GM12864 (cell line): ENCODE measurements at places on chromosomes 5 and 9.

DNA sequence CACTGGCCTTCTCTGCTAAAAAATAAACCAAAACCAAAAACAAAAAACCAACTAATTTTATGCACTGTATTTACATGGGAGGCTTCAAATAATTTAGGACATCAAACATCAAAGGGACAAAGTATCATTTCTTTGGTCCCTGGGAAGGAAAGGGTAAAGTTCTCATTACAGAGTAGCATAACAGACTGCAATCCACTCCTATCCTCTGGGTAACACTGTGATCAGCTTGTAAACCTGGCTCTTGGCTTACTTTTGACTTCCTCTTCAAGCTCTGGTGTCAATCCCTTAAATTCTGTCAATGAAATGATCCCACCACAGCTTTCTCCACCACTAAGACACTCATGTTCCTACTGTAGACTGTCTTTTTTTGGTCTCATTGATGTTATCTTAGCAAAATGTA is 69.8 kb upstream of the VCAN start:
- DNase-seq = no peak

DNA sequence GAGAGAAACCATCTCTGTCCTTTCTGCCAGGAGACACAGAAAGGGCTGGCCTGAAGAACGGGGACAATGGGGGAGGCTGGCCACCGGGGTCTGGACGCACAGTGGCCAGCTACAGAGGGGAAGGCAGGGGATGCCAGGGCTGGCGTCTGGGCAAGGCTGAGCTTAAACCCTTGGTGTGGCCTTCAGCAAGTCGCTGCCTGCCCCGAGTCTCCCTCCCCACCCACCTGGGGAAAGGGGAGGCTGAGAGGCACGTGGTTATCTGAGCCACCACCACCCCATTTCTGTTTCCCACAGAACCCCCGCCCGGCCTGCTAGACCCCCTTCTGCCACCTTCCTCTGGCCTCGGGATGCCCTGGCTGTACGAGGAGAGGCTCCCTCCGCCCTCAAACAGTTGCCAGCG is 115.3 kb downstream of the VAV2 start:
- DNase-seq = no peak

- no peak for DNase-seq
These were observed 430.6 kb downstream of the PDE4D start for GRCh38 chr5:59462956-59463355.

DNA sequence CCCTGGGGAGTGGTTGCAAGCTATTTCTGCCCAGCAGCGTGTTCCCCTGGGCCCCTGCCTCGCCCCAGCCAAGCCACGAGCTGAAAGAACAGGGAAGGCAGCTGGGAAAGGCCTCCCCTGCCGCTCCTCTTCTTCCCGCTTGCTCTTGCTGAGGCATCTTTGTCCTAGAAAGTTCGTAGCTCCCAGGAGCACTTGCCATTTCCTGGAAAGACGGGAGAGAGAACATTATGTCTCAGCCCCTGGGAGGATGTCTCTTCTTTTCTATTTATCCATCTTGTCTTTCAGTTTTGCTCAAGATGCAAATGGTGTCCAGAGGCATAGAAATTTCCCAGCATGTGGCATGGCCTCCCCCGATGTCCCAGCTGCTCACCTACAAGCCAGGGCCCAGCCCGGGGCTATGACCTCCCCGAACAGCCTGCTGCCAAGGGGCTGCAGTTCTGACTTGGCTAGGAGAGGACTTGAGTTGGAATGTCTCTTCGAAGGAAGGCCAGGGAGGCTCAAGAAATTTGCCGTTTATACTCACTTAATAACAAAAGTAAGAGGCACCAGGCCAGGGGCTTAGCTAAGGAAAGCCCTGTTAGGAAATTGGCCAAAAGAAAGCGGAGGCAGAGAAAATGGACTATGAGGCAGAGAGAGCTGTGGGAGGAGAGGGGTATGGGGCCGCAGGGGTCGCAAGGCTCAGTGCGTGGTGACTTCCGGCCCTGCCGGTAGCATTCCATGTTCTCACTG is 87.3 kb downstream of the LIFR start:
- DNase-seq = no peak

DNA sequence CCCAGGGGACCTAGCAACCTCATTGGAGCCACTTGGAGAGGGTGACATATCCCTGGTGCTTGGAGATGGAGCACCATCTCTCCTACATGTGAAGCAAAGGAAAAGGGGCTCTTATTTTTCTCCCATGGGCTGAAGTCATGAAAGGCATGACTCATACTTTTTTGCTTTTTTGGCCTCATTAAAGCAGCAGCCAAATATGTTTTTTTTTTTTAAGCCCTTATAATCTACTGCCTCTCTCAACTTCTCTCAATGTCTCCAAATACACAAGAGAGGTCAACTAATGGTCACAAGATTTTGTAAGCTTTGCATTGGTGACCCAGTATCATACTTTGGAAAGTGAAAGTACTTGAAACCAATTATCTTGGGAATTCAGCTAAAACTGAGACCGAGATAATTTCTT is 1.6 kb upstream of the CFAP90 start:
- no peak for DNase-seq

- DNase-seq = no peak
These were observed 14.4 kb downstream of the PMPCA start for GRCh38 chr9:136424750-136425362.

DNA sequence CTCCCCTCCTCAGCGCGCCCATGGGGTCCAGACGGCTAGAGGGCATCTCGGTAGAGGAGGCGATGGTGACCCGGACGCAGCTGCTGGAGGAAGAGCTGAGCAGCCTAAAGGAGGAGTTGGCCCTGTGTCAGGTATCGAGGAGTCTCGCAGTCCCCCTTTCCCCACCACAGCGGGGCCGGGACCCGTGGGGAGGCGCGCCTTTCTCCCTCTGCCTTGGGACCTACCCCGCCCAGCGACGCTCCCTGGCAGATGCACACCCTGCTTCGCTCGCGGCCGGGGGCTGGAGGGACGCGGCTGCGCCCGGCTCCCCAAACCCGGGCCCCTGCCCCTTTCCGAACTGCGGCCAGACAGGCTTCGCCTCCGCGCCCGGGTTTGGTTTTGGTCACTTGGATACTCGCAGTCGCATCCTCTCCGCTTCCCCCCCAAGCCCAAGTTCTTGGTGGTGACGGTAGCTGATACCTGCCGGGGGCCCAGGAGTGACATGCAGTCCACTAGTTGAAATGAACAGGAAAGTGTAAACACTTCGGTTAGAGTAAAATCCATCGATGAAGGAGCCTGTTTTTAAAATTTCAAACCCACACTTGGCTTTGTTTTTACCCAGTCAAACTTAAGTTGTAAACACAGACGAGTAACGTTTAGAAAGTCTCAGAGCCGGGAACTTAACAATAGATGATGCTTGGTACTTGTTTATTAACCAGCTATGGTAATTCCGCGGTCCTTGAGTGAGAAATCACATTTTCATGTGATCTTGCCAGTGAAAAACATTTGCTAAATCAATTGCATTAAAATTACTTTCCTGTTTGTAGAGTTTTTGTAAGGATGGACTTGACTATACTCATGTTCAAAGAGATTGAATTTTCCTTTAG is 688 bp downstream of the CNTLN start:
- no peak for DNase-seq

GRCh38 chr9:12640016-12640587 is 53.1 kb upstream of the TYRP1 start:
- DNase-seq = peak; percentile 10

DNA sequence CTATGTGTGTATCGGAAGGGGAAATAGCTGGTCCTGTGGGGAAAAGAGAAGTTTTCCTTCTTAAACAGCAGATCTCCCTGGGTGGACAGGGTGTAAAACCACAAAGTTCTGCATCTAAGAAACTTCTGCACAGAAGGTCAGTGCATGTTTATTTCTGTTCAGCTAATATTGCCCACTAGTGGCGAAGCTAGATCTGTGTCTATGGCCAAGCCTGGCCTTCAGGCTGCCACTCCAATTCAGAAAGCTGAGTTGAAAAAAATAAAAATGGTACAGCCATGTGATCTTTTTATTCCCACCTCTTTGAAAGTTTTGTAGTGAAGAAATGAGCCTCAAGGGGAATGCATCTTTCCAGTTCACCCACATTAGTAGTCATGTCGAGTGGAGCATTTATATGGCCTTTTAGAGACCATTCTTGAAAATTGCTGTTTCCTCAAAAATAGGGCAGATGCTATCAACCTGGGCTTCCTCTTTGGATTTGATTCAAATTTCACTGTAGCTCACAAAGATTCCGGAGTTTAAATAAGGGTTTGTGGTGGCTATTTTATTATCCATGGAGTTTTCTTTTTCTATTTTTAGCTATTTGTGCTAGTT is 488.0 kb downstream of the PRELID2 start:
- no peak for DNase-seq

DNA sequence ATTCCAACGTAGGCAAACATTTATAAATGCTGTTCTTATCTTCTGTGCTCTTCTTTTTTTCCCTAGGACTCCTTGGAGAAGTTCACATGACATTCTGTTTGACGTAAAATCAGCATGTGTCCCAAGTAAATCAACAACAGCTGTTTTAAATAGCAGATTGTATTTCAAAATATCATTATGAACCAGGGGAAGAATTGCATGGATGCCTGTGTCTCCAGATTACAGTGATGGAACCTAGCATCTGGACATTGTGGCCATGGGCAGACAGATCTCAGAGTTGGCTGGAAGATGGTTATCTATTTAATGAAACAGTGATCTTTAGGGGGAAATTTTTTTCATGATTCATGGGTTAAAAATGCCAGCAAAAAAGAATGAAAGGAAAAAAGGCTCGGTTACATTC is 222.0 kb downstream of the MAN2A1 start:
- no peak for DNase-seq

- no peak for DNase-seq
These were observed 6.8 kb upstream of the CEP120 start for GRCh38 chr5:123429993-123430392.

GRCh38 chr9:14989811-14990210 is 79.6 kb upstream of the FREM1 start:
- DNase-seq = no peak

DNA sequence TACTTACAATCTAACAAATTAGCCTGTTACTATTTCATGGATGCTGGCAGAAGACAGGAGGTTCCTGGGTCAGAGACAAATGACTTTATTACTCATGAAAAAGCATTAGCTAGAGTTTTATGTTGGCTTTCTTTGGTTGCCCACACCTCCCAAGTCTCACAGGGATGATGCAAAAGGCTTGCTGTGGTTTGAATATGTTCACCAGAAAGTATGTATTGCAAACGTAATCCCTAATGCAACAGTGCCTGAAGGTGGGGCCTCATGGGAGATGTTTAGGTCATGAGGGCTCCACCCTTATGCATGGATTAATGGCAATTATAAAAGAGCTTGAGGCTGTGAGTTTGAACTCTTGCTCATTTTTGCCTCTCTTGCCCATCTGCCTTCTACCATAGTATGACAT is 28.5 kb downstream of the DPYSL3 start:
- DNase-seq = no peak

DNA sequence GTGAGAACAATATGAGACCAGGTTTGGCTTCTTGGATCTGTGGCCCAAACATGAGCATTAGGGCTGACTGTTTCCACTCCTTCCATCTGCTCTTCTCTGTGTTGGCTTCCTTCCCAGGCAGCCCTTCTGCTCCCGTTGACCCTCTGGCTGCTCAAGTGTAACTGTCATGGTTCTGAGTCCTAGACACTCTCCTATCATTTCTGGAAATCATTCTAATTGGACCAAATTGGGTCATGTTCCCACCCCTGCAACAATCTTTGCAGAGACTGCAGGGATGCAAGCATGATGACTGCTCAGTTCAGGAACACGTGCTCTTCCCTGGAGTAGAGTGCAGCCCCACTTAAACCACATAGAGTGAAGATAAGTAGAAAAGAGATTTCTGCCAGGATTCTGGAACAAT is 741.4 kb downstream of the TAF11L14 start:
- DNase-seq = no peak

DNA sequence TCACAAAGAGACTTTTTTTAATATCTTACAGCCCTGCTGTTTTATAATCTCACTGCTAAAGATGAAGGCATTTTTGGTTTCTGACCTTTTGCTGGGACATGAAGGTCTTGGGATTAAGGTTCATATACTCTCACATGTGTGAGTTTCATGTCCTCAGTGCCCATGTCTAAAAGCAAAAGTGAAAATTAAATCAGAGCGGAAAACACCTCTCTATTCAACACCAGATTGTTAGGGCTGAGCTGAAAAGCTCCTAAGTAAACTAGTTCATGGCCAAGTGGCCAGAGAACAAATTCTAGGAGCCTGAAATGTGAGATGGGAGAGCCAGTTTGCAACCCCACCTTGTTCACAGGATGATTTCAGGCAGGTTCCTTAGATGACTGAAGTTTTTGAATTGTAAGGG is 110.9 kb downstream of the GRIA1 start:
- peak; percentile 12 for DNase-seq

DNA sequence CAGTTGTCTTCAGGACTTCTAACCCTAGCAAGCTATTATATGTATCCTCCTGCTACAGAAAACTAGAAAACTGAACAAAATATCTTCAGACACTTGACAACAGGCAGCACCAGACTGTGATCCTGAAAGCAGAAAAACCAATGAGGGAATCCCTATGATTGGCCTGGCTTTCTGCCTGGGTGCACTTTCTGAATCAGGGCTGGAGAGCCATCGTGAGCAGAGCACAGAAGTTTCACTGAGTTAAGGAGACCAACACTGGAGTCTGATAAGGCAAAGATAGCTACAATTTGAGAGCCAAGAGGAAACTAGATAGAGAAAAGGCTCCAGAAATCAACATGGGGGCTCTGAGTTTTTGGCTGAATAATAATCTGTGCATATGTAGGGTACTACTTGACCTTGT is 106.5 kb downstream of the FANCC start:
- no peak for DNase-seq

GRCh38 chr5:74717596-74717995 is 32.6 kb downstream of the HEXB start:
- no peak for DNase-seq

DNA sequence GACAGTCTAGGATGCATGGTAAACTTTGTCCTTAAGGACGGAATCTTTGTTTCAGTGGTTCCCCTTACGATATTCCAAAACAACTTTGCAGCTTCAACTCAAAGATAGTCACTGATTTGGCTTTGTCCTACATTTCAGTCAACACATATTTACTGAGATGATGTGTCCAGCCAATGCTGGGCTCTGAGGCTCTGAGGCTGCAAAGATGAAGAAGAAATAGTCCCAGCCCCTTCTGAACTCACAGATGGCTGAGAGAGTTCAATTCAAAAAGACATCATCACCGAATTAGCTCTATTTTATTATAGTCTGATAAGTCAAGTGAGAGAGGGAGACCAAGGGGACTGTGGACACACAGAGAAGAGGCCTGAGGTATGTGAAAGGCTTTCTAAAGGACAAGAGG is 544.0 kb downstream of the ACTL7B start:
- no peak for DNase-seq
